ENCODE measurements at places on chromosomes 12 and 14. TPM values are rescaled to one million over a fixed set of nuclear protein-coding genes. Genes with fewer than 3 reads are reported as not detected.

DNA sequence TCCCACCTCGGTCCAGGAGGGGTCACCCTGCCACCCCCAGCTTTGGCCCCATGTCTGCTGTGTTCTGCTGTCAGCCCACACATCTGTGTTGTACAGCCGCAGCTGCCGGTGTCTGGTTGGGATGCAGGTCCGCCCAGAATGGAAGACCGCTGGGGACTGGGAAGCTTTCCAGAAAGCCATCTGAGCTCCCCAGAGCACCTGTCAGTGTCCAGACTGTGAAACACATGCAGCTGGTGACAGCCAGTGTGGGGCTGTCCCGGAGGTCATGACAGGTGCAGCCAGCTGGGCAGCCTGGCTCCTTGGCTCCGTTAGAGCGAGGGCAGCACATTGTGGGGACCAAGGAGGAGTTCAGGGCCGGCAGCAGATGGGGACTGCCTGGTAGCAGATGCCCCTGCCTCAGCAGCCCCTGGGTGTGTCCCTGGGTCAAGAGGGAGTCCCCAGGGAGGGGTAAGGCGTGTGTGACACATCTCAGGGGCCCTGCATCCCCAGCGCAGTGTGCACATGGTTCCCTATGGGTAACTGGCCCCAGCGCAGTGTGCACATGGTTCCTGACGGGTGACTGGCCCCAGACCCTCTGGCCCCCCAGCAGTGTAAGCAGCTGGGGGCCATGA is 16.4 kb downstream of the CEP170B start:
- DNase-seq: peak; percentile 18

OR4K17 gene
- 0.05 TPM for total RNA-seq

DNA sequence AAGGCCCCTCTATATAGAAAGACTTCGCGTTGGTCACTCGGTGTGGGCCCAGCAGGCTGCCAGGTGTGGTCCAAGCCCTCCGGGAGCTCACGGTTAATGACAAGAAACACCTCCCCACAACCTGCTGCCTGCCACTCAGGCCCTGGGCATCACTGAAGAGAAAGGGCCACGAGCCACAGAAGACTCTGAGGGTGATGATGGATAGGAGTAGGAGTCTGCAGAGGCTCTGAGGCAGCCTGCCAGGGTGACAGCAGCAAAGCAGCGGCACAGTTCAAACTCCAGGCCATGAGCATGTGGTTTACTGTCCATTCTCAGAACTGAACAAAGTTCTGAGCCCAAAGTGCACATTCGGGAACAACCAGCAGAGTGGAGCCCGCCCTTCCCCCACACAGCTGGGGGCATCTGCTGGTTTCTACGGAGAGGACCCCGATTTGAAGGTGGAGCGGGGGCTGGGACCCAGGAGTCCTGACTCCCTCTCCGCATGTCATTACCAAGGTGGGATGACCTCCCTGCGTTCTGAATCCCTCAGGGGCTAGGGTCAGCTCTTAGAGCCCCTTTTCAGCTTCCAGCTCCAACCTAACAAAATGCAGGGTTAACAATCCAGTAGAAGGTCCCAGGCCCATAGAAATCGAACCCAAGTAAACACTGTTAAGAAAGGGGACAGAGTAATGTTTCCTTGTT is 65.8 kb downstream of the VWF start:
- DNase-seq: no peak

LBHD2 gene
- not detected for total RNA-seq

CCDC177 gene
- not detected for total RNA-seq

DNA sequence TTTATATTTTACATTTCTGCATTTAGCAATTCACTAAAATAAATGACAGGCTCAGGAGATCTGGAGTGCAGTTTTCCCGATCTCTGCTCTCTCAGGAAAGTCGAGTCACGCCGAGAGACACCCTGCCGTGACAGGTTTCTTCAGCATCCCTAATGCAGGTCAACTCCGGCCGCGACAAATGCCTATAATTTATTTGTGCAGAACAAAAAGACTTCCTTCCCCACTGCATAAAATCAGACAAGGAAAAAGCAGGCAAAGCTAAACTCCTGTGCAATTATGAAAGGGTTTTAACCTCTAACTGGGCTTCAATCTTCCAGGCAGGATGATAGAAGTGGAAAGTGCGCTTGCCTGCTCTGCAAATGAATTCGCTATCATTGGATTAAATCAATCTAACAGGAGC is 28.1 kb downstream of the SPRING1 start:
- no peak for DNase-seq

RILPL2 gene
- total RNA-seq: 3.7 TPM

DNA sequence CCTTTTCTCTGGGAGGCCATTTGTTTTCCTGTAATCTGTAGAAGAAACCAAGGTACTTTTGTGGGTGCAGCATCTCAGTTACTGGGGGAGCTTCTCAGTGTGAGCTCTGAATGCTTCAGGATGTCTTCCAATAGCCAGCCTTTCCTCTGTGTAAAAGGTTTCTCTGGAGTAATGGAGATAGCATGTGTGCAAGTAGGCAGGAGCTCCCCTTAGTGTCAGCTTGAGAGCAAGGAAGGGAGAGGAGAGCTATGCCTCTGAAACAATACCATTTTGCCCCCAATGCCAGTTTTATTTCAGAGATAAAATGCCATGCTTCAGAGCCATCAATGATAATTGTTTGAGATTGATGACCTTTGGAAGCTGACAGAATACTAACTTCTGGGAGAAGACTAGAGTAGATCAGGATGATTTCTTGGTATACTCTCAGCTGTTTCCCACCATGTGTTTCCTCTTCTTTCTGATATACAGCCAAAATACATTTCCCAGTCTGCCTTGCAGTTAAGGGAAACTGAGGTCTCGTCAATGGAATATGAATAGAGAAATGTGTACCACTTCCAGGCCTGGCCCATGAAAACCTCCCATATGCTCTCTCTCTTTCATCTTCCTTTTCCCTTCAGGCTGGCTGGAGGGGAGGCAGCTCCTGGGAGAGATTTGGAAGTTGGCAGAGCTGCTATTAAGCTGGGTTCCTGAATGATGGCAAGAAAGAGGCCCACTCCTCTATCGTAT is 125.7 kb downstream of the CRADD start:
- DNase-seq: no peak

GRCh38 chr12:53722450-53723041 is 4.7 kb downstream of the CALCOCO1 start:
- no peak for DNase-seq

PKP2 gene
- total RNA-seq: 124 TPM

KRT3 gene
- total RNA-seq: not detected

DNA sequence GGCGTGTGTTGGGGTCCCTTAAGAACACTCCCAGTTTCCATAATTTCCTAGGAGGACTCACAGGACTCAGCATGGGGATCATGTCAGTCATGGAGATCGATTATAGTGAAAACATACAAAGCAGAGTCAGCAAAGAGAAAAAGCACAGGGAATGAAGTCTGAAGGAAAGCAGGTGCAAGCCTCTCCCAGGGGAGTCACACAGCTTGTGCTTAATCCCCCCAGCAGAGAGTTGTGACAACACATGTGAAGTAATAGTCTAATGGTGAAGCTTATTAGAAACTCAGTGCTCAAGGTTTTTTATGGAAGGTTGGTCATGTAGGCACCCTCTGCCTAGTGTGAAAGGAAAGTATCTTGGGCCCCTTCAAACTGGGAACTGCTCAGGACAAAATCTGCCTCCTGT is 149.0 kb upstream of the SEL1L start:
- no peak for DNase-seq

GRCh38 chr14:55801121-55801520 is 221.1 kb downstream of the KTN1 start:
- no peak for DNase-seq

- DNase-seq: no peak
These were observed 15.4 kb upstream of the SALL2 start for GRCh38 chr14:21541413-21542074.

AQP6 gene
- total RNA-seq: 0.13 TPM

DNA sequence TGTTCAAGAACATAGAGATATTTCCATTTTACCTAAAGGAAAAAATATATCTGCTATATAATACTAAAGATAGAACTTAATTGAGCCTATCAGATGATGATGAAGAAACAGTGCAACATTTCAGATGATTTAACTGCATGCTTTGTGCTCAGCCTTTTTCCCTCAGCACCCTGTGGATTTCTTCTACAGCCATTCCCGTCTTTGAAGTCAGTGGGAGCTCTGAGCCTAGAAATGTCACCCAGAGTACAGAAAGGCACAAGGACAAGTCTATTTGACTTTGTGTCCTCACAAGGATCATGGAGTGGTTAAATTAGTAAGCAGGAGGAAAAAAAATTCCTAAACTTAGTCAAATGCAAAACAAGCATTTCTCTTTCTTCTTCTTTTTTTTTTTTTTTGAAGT is 994.0 kb upstream of the FLRT2 start:
- DNase-seq: no peak

Measured in left cardiac atrium (tissue), 4 donors.